ENCODE measurements at places on chromosomes 12 and 14.

- DNase-seq = no peak
Observed at GRCh38 chr12:32457251-32458025, 58.1 kb downstream of the FGD4 start.

DNA sequence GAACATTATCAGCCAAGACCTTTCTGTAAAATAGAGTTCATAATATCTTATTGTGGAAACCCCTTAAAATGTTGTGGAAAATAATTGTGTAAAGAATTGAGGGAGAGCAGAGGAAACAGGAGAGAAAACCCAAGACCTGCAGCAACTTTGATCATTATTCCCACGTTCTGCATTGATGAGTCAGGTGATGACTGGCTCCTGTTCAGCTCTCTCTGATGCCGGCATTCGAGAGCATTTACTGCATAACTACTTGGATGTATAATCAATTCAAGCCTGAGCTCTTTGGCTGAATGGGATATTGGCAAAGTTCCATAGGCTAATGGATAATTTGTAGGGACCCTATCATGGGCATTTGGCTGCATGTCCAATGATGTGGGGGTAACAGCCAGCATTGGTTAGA is 176.3 kb upstream of the ARID2 start:
- DNase-seq = no peak

- no peak for DNase-seq
Observed at GRCh38 chr12:107231303-107231702, 138.0 kb upstream of the CRY1 start.

- DNase-seq = no peak
Observed at GRCh38 chr14:87888136-87888999, 104.6 kb downstream of the GALC start.

- no peak for DNase-seq
Observed at GRCh38 chr14:82488473-82488872, 954.8 kb upstream of the SEL1L start.

- DNase-seq = no peak
Observed at GRCh38 chr12:130788515-130788914, 50.5 kb downstream of the STX2 start.

- no peak for DNase-seq
Observed at GRCh38 chr12:108542320-108542719, 18.7 kb downstream of the SART3 start.

DNA sequence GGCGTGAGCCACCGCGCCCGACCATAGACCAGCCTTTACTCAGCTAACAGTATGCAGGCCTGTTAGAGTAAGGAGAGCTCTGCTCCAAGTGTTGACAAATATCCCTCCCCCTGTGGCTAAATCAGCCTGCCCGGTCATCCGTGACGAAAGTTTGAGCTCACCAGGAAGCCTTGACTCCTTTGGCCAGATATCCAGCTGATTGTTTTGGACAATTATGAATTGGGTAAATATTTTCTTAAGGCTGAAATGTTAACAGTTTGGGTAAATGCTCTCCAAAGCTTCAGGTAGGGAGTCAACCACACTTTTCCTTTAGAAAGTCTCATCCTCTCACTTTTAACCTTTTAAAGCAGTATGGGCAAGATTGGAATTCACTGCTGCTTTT is 157.9 kb downstream of the PAWR start:
- DNase-seq = no peak

- peak; percentile 75 for DNase-seq
Observed at GRCh38 chr14:67532998-67533753, at the start of gene PLEKHH1. Gene PLEKHH1, plus strand, starts transcription at chr14:67533290. Its CDS starts 8,578 bp downstream, at chr14:67541868.

- DNase-seq = no peak
Observed at GRCh38 chr14:32038876-32039275, 38.2 kb upstream of the ARHGAP5 start.

Measured in GM10248 (cell line).